ENCODE measurements at places on chromosomes 16 and 17.

DNA sequence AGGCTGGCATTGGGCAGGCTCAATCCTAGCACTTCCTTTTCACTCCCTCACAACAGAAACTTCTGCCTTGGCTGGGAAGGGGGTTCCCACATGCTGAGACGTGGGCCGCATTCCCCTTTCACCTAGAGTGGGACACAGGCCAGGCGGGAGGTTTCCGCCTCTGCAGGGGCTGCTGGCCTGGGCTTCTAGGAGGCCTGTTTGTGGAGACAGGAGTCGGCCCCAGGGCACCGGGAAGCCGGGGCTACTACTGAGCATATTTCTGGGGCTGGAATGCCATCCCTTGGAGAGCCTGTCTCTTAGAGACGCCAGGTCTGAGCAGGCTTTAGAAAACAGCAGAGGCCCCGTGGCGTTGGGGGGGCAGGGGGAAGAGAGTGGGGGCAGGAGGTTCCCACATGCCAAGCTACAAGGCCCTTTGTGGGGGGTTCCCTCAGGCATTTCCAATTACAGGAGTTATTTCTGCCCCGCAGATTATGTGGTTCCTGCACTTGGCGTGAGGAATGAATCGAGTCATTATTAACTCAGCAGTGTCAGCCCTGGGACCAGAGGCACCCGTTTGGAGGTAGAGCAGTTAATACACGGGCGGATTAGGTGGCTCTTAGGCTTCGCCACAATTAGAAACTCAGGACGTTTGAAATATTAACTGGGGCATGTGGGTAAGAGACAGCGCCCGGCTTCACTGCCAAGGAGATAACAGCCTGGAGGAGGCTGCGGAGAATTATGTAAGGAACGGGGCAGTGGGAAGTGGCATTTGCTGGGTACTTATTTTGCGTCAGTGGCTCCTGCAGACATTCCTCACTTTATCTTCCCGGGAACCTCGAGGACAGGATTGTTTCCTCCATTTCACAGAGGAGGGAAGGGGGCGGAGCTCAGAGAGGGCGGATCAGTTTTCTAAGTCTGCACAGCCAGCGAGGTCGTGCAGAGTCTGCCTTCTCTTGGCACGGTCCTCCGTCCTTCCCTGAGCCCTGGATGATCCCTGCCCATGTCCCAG is 162.5 kb downstream of the MAF start:
- no peak for DNase-seq

DNA sequence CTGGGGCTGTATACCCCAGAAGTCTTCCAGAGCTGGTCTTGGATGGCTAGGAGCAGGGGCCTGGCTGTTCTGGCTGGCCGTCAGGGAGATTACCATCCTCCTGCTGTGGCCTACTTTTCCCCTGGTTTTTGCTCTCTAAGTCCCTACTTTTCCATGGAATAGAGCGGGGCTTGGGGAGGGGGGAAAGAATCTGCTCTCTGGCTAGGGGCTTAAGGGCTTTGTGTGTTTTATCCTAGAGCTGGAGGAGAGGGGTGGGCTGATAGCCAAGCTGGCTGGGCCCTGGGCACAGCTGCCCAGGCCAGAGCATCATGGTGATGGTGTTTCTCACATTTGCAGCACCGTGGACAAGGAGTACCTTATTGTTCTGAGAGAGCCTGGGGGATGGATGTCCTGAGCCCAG is 3.6 kb downstream of the NRN1L start:
- no peak for DNase-seq

- no peak for DNase-seq
These were observed 257.7 kb downstream of the XYLT1 start for GRCh38 chr16:17213025-17213424.

DNA sequence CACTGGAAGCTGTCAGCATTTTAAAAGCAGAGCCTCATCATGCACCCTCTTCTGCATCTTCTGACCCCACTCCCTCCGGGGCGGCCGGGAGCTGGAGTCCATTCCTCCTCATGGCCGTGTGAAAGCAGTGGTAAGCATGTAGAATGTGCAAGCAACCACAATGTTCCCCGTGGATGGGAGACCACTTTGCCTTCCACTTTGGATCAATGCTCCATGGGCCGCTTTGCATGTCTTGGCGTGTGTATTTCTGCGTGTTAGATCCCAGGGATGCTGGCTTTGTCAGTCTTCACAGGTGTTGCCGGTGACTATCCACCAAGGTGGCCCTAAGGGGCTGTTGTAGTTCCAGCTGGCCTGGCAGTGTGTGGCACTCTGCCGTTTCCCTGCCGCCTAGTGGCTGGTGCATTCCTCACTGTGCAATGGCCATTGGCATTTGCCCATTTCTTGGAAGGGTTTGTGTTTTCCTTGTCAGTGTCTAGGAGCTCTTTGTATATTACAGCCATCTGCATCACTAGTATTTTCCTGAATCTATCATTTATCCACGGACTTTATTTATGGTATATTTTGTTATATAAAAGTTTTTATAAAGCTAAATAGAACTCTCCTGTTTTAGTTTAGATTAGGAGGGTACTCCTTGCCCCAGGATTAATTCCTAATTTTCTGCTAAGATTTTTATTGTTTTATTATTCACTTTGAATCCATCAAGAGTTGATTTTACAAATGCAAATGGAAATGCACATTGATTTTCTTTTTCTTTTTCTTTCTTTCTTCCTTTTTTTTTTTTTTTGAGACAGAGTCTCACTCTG is 5.8 kb upstream of the ALDH3A1 start:
- no peak for DNase-seq

GRCh38 chr17:60819447-60820130 is 141.9 kb downstream of the BCAS3 start:
- DNase-seq: no peak

DNA sequence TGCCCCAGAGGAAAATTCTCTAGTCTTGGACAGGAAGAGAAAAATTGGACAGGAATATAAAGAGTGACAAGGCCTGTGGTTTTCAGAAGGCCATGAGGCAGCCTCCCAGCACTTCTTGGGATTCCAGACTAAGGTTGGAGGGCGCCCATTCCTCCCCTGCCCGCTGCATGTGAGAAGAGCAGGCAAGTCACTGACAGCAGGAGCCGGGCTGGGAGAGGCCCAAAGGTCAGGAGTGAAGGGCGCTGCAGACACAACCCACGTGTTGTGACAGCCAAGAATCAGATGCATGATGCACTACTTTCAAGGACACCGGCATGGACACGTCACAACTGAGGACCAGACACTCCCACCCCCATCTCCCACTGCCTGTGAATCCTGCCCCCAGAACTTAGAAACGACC is 256.7 kb downstream of the CBLN1 start:
- no peak for DNase-seq

GRCh38 chr17:2335726-2336214 is 487 bp downstream of the TSR1 start:
- DNase-seq: no peak

DNA sequence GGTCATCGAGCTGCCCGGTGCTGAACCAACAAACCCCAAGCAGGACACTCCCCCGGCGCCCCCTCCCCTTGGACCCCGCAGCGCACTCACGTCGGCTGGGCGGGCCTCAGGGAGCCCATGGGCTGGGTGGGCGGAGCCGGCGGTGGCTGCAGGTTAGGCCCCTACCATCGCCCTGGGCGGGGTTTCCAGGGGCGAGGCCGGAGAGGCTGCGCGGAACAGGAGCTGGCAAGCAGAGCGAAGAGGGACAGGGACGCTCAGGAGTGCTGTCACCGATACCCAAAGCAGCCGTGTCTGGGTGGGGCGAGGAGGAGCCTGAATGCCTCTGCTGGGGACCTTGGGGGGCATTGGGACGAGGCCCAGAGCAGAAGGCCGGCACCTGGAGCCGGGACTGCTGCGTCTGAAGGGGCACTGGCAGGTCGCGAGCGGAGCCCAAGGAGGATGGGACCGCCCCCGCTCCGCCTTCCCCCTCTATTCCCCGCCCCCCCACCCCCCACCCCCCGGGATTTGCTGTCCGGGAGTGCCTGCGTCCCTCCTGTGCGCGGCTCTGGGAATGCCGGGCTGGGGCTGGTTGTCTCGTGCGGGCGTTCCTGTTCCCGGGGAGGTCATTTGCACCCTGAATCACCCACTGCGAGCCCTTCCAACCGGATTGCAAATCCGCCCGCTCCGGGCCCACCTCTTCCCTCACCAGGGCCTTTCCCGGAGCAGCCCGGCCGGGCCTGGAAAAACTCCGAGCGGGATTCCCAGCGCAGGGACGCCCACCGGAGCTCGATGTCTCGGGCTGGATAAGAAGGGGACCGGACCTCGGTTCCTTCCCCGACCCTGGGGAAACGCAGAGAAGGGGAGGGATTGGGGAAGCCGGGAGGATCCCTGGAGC is 902 bp downstream of the ARHGAP27 start:
- peak; percentile 63 for DNase-seq

GRCh38 chr17:1188812-1189504 is 9.2 kb upstream of the ABR start:
- DNase-seq: no peak

DNA sequence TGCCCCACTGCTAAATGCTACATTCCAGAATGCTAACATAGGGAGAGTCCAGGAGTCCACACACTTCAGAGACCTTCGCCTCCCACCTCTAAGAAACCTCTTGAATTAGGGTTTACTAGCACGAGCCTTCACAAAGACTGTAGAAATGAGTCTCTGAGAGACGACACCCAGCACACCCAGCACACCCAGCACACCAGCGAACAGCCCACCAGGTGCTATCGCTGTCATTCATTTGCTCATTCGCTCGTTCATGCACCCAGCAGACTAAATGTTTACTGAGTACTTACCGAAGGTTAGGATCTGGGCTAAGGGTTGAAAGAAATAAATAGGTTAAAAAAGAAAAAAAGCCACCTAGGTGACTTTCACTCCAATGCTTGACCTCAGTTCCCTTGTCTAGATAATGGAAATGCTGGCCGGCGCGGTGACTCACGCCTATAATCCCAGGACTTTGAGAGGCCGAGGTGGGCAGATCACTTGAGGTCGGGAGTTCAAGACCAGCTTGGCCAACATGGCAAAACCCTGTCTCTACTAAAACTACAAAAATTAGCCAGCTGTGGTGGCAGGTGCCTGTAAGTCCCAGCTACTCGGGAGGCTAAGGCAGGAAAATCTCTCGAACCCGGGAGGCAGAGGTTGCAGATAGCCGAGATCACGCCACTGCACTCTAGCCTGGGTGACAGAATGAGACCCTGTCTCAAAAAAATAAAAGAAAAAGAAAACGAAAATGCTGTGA is 100.8 kb downstream of the ADCY9 start:
- DNase-seq: no peak

- DNase-seq: peak; percentile 9
These were observed 121.0 kb upstream of the NLRP1 start for GRCh38 chr17:5705081-5705875.

- DNase-seq: no peak
These were observed 35.4 kb upstream of the LITAF start for GRCh38 chr16:11621920-11622651.

GRCh38 chr17:69314246-69315065 is 12.5 kb downstream of the ABCA5 start:
- no peak for DNase-seq

DNA sequence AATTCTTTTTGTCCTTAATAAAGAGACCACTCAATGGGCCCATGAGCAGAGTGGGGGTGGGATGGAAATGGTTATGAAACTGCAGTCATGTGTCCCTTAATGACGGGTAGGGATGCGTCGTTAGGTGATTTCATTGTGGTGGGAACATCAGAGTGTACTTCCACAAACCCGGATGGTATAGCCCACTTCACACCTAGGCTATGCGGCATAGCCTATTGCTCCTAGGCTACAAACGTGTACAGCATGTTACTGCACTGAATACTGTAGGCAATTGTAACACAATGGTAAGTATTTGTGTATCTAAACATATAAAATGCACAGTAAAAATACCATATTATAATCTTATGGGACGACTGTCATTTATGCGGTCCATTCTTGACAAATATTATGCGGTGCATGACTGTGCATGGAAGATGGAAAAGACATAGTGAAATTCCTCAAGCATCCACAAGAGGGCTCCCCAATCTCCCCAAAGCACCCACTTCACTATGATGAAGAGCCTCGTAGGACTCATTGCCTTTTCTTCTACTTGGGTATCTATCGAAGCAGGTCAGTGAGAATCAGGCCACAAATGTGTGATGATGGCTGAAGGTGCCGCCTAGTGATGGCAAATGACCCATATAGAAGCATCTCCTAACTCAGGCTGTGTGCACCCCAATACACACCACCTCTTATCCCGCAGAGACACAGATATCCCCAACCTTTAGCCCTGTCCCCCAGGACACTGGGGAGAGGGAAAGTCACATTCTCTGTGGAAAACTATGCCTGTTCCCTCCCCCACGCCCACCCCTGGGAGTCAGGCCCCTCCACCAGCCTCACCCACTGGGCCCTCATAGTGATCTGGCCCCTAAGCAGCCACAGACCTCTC is 43.5 kb downstream of the TBX21 start:
- peak; percentile 57 for DNase-seq

DNA sequence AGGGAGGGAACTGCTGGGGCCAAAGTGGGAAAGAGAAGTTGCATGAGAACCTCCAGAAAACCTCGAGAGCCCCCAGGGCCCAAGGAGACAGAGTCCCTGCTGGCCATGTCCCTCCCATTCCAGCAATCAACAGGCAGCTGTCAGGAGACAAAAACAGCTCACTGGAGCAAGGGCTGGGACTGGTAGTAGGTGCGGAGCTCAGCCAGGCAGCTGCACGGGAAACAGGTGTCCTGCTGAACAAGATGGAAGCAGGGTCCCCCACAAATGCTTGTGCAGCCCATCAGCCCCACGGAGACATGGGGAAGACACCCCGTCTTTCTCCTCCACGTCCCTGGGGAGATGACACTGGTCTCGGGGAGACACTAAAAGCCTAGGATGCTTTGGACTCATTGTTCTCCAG is 34.5 kb downstream of the SDK2 start:
- DNase-seq: no peak

DNA sequence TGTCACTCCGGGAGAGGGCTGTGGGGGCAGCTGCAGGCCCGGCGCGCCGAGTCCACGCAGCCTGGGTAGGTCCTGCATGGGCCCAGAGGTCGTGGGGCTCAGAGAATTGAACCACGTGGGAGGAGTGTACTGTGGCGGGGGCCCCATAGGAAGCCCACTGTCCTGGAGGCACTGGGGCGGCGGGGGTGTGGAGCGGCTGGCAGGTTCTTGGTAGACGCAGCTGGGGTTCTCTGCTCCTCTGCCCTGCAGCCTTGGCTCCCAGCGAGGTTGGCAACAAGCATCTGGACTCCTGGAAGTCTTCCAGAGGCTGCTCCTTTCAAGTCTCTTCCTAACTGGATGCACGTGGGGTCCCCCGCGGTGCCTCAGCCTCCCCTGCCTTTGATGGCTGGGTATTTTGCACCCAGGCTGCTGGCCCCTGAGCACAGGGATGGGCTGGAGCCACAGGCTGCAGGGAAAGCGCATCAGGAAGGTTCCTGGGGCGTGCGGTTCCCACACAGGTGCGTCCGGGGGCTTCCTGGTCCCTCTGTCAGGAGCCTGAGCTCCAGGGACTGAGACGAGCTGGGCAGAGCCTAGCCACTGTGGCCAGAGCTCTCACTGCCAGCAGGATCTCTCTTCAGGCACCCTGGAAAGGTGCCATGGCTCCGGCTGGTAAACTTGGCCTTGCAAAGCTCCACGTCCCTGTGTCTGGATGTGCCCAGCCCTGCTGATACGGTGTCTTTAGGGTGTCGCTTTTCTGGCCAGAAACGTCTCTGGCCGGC is 9.3 kb downstream of the KCTD5 start:
- no peak for DNase-seq

GRCh38 chr17:77528516-77529327 is 388.0 kb downstream of the SEC14L1 start:
- peak; percentile 14 for DNase-seq
